ENCODE measurements at places on chromosomes 3 and 15. TPM values are rescaled to one million over a fixed set of nuclear protein-coding genes. Genes with fewer than 3 reads are reported as not detected.

DNA sequence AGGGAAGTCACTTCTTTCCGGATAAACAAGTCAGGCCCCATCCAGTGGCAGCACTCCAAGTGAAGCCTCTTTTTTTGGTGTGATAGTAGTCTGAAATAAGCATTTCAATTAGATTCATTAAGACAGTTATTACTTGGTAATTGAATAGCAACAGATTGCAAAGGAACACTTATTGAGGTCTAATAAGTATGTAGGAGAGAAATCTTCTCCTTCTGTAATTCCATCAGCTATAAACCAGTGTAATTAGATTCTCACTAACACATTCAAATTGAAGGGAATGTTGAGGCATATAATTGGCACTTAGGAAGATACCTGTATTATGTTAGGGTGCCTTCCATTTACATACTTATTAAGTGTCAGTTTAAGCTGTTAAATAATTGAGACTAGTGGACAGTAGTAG is 73.9 kb downstream of the SEMA6D start:
- no peak overlapping the region for H3K27ac ChIP-seq
- H3K36me3 ChIP-seq, result no peaks in the 10 kb centered on the region
- DNase-seq, result no peak
- no peaks in the 10 kb centered on the region for H3K4me1 ChIP-seq
- no peaks in the 10 kb centered on the region for H3K27me3 ChIP-seq

- H3K4me3 ChIP-seq, result no peak overlapping the region
- DNase-seq, result peak; percentile 58
- no peaks in the 10 kb centered on the region for H3K27me3 ChIP-seq
- peaks cover 43% of the 10 kb centered on the region for H3K36me3 ChIP-seq
- H3K4me1 ChIP-seq, result peaks cover 24% of the 10 kb centered on the region
Measured at GRCh38 chr15:43376017-43376705, 5.3 kb downstream of the TUBGCP4 start.

- no peaks in the 10 kb centered on the region for H3K4me1 ChIP-seq
- no peaks in the 10 kb centered on the region for H3K27me3 ChIP-seq
- H3K27ac ChIP-seq, result no peak overlapping the region
- H3K4me3 ChIP-seq, result no peak overlapping the region
Measured at GRCh38 chr3:146308222-146308621, 57.3 kb upstream of the PLSCR4 start.

GRCh38 chr3:4125576-4125975 is 177.6 kb upstream of the SETMAR start:
- no peak for DNase-seq
- H3K4me1 ChIP-seq, result no peaks in the 10 kb centered on the region
- H3K4me3 ChIP-seq, result no peak overlapping the region
- no peaks in the 10 kb centered on the region for H3K36me3 ChIP-seq

- H3K36me3 ChIP-seq, result no peaks in the 10 kb centered on the region
- H3K27ac ChIP-seq, result no peak overlapping the region
- no peak for DNase-seq
- no peaks in the 10 kb centered on the region for H3K4me1 ChIP-seq
Measured at GRCh38 chr3:129077222-129077621, 16.6 kb downstream of the GP9 start.

DNA sequence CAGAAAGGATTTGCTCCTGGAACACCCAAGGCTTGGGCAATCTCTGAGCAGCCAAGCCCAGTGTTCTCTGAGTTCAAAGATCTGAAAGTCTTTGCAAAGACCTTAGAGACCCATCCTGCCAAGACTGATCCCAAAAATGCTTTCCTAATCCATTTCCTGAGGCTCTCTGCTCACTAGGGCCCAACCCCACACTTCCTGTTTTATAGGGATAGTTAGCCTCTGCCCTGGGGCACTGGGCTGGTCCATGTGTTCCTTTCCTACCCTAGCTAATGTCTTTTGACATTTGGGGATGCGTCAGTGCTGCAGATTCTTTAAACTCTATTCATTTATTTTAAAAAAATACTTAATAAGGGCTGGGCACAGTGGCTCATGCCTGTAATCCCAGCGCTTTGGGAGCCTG is 372.7 kb downstream of the ROBO2 start:
- H3K27me3 ChIP-seq, result no peaks in the 10 kb centered on the region
- H3K4me3 ChIP-seq, result no peak overlapping the region
- no peaks in the 10 kb centered on the region for H3K36me3 ChIP-seq
- no peak for DNase-seq

Gene CILP
- 0.05 TPM for total RNA-seq

- H3K36me3 ChIP-seq, result peaks cover 12% of the 10 kb centered on the region
- DNase-seq, result no peak
Measured at GRCh38 chr15:81282911-81283310, 41.0 kb downstream of the STARD5 start.

- no peak overlapping the region for H3K27ac ChIP-seq
- no peak for DNase-seq
- no peaks in the 10 kb centered on the region for H3K27me3 ChIP-seq
- H3K4me1 ChIP-seq, result peaks cover 8% of the 10 kb centered on the region
- no peak overlapping the region for H3K4me3 ChIP-seq
Measured at GRCh38 chr3:45488591-45488990, 100.2 kb downstream of the LARS2 start.

DNA sequence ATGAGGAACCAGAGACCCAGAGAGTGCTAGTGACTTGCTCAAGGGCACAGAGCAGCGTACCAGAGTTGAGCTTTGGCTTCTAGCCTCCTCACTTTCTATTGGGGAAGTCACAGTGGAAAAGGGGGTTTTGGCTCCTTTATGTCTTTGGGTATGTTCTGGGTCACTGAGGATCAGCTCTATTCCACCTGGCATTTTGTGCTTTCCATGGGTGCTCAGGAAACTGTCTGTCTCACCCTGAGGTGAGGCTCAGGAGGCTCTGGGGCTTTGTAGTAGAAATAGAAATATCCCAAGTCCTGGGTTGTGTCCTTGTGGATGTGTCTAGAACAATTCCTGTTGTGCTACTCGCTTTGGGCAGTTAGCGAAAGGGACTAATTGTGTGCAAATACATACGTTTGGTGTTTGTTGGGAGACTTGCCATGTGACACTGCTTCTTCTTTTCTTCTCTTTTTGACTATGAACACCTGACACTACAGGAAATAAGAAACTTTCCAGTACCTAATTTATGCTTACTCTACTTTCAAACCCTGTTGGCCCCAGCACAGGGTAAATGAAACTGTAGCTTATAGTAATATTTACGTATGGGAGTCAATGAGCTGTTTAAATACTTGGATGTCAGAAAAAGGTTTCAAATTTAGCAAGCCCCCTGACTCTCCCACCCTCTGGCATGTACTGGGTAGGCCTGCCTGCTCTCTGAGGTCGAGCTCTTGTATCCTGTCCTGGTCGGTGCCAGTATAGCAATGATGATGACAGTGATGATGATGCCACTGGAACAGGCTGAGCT is 35.6 kb downstream of the SMAD3 start:
- no peaks in the 10 kb centered on the region for H3K27me3 ChIP-seq
- DNase-seq, result peak; percentile 82
- no peak overlapping the region for H3K27ac ChIP-seq
- H3K4me1 ChIP-seq, result peaks cover 40% of the 10 kb centered on the region

DNA sequence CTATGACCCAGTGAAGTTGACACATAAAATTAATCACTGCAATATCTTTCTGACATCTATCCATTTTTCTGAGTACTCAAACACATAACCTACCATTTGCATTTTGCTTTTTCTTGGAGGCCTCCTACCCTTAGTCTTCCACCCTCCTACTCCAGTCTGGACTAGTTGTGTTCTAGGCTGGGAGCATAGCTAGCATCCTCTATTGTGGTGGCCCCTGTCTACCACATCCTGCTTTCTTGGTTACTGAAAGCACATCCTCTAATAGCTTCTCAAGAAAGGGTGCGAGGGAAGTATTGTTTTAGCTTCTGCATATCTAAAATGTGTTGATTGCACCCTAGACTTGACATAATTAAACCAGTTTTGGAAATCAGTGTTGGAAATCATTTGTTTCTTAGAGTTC is 176.5 kb downstream of the THSD4 start:
- H3K27ac ChIP-seq, result no peak overlapping the region
- H3K4me1 ChIP-seq, result peaks cover 13% of the 10 kb centered on the region
- H3K36me3 ChIP-seq, result no peaks in the 10 kb centered on the region
- DNase-seq, result peak; percentile 70
- peaks cover 4% of the 10 kb centered on the region for H3K27me3 ChIP-seq

Gene CYP8B1
- total RNA-seq, result not detected

Gene MRPS25
- total RNA-seq, result 65.3 TPM

Gene BCHE
- total RNA-seq, result not detected

Gene PPIP5K1
- 34.2 TPM for total RNA-seq

DNA sequence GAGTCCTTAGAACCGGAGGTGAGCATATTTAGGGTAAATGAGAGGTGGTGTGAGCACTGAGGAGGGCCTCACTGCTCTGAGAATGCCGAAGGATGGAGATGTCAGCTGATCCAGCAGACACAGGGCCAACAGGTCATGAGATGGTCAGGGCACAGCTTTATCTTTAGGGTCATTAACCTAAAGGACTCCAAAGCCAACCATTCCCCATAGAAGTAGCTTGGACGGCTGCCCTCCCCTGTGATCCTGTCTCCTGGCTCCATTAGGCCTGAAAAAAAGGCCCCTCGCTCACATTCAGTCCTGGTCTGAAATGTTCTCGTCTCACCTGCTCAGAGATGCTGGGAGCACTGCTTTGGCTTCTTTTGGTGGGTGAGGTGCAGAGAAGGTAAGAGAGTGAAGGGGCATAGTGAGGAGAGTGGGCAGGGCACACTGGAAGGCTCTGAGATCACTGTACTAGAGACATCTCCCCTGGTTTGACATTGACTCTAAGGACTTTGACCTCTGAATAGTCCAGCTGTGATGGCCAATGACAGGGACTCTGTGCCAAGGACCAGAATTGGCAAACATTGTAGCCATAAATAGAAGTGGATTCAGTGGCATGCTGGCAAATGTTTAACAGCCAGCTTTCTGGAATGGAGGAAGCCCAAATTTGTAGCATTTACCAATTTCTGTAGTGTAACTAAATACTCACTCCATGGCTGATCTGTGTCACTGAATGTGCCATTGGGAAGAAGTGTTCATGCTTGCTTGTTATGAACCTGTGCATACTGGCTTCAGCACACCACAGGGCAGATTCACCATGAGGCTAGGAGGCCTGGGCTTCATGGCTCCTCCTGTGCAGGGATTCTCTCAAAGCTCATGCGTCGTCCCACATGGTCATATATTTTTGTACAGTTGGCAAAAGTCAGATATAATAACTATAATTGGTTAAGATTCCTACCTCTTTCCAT is 76.2 kb upstream of the MRPS22 start:
- H3K27me3 ChIP-seq, result peaks cover 10% of the 10 kb centered on the region
- H3K4me3 ChIP-seq, result no peak overlapping the region
- no peaks in the 10 kb centered on the region for H3K4me1 ChIP-seq
- no peaks in the 10 kb centered on the region for H3K36me3 ChIP-seq
- DNase-seq, result no peak

DNA sequence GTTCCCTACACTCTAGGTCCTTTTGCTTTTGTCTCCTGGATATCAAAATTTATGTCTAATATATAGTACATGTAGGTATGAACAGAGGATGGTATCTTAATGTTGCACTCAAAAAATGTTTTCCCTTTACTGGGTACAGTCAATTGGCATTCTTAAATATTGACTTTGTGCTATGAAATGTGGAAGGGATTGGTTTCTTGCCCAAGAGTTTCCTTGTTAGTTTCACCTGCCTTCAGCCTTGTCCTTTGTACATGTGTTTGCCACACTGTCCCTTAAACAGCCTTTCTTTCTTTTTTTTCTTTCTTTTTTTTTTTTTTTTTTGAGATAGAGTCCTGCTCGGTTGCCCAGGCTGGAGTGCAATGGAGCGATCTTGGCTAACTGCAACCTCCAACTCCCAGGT is 287.1 kb downstream of the SQOR start:
- no peak overlapping the region for H3K27ac ChIP-seq
- H3K4me1 ChIP-seq, result no peaks in the 10 kb centered on the region
- no peak for DNase-seq
- no peaks in the 10 kb centered on the region for H3K36me3 ChIP-seq
- H3K4me3 ChIP-seq, result no peak overlapping the region

DNA sequence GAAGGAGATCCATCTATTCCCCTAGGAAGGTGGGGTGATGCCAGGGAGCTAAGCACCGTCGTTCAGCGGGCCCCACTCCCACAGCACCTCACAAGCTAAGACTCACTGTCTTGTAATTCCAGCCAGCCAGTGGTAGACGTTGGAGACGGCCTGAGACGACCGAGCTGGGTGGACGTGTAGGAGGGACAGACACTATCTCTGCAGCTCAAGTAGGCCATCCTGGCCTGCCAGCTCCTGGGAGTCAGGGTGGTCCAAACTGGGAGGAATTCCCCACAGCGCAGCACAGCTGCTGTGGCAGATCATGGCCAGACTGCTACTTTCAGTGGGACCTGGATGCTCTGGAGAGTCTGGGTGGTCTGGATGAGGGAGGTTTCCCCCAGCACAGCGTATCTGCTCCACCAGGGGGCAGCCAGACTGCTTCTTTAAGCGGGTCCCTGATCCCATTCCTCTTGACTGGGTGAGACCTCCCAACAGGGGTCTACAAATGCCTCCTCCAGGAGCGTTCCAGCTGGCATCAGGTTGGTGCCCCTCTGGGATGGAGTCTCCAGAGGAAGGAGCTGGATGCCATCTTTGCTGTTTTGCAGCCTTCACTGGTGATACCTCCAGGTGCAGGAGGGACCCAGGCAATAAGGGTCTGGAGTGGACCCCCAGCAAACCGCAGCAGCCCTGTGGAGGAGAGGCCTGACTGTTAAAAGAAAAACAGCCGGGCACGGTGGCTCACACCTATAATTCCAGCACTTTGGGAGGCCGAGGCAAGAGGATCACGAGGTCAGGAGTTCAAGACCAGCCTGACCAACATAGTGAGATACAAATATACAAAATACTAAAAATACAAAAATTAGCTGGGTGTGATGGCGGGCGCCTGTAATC is 27.6 kb downstream of the GNB5 start:
- no peaks in the 10 kb centered on the region for H3K27me3 ChIP-seq
- peaks cover 16% of the 10 kb centered on the region for H3K4me1 ChIP-seq
- H3K27ac ChIP-seq, result no peak overlapping the region
- no peak for DNase-seq
- no peak overlapping the region for H3K4me3 ChIP-seq

Gene USF3
- total RNA-seq, result 14.5 TPM

Gene THBS1
- 0.91 TPM for total RNA-seq

- peaks cover 33% of the 10 kb centered on the region for H3K36me3 ChIP-seq
- H3K4me3 ChIP-seq, result no peak overlapping the region
- no peaks in the 10 kb centered on the region for H3K27me3 ChIP-seq
- H3K27ac ChIP-seq, result no peak overlapping the region
- no peak for DNase-seq
Measured at GRCh38 chr3:101847328-101847727, 2.0 kb upstream of the NFKBIZ start.

Gene GOLGA8T
- total RNA-seq, result 0.77 TPM

GRCh38 chr3:139509631-139510030 is 29.9 kb downstream of the RBP1 start:
- H3K36me3 ChIP-seq, result no peaks in the 10 kb centered on the region
- no peak for DNase-seq
- no peaks in the 10 kb centered on the region for H3K4me1 ChIP-seq
- peaks cover 2% of the 10 kb centered on the region for H3K27me3 ChIP-seq
- no peak overlapping the region for H3K4me3 ChIP-seq
- H3K27ac ChIP-seq, result no peak overlapping the region
